Stimulated activated CD8-positive, alpha-beta memory T cell treated with anti-CD3 and anti-CD28 coated beads, Interleukin-4, amount 100 ng/mL, for 1 hour (primary cell): ENCODE measurements at places on chromosomes 1 and 21.

DNA sequence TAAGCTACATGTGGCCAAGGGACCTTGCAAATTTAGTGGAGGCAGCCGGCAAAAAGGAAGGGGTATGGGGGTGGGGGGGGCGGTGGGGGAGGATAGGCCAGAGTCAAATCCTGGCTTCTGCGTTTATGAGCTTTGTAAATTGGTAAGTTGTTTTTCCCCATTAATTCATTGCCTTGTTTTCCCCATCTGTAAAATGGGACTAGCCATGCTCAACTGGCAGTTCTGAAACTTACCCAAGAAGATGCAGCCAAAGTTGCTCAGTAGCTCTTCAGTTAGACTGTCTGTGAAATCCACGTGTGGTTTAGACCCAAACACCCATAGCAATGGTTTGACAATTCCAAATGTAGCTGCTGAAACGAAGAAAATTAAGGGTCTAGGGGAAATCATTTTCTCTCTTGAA lies 52.3 kb upstream of the FAM89A start:
- DNase-seq: no peak

DNA sequence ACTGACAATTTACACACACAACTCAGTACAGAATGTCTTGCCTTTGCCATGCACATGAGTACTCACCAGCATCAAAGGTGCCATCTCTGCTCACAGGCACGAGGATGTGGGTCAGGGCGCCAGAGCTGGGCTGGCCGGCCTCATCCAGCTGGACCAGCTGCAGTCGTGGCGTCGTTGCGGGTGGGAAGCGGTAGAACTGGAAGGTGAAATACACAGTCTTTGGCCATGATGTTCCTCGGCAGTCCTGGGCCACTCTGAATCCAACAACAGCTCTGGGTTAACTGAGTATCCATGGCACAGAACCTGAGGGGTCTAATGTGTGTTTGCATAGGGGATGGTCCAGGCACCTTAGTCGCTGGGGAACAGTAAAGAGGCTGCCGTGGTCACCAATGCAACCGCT lies 87.7 kb downstream of the NPHP4 start:
- DNase-seq: no peak

GRCh38 chr1:72369069-72369757 lies 86.9 kb upstream of the NEGR1 start:
- no peak for DNase-seq

DNA sequence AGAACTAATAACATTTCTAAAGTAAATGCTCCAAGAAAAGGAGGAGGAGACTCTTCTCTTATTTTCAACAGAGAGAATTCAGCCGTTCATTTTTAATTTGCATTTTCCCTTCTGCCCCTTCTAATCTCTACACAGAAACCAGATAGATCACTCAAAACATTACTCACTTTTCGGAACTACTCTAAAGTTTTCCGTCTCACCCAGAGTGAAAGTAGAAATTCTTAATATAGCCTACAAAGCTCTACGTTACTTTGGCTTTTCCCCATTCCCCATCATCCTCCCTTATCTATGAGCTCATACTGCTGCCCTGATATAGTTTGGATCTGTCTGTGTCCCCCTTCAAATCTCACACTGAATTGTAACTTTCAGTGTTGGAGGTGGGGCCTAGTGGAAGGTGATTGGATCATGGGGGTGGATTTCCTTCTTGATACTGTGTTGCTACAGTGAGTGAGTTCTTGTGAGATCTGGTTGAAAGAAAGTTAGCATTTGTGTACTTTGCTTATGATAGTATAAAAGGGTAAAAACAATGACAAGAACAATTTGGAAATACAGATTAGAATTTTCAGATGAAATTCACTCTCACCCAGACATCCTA lies 188.2 kb downstream of the AMY1C start:
- DNase-seq: no peak

DNA sequence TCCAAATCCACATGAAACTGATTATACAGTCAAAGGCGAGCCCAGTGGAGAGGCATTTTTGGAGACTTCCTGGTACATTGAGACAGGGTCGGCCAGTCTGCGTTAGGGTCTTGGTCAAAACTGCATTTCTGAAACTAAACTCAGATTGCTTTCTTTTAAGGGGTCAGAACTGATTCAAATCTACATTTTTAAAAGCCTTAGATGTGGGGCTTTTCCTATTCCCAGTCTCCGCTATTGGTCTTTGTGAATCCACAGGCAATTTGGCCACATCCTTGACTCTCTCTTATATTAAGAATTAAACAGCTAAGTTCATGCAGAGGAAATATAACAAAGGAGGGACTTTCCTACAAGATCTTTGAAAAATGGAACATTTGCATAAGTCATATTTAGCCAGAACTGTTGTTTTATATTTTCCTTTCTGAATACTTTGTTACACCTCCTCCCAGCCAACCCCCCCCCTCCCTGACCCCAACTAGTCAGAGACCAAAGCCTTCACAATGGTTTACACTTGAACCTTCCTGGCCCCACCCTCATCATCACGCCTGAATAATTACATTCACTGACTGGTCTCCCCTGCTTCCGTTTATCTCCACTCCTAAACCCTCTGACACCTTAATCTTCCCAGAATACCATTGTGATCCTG lies 30.9 kb downstream of the SELL start:
- DNase-seq: no peak

DNA sequence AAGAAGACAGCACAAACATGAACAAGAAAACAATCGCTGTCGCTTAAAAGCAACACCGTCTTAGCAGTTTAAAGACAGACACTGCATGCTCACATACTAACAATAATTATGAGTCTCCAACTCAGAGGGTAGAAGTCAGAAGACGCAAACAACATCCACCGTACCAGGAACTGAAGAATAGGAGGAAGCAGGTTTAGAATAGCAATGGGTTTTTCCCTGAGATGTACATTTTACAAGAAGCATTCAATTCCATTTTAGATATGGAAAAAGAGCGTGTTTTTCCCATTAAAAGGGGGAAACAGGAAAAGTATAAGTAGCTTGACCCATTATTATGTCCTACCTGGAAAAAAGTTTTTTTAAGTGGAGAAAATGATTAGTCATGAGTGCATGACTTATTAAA lies 34.5 kb upstream of the KCNE1 start:
- no peak for DNase-seq
